GM18507 (cell line): ENCODE measurements at places on chromosomes 11 and 22.

- DNase-seq = no peak
Measured at GRCh38 chr11:130272336-130272735, 42.4 kb downstream of the ZBTB44 start.

DNA sequence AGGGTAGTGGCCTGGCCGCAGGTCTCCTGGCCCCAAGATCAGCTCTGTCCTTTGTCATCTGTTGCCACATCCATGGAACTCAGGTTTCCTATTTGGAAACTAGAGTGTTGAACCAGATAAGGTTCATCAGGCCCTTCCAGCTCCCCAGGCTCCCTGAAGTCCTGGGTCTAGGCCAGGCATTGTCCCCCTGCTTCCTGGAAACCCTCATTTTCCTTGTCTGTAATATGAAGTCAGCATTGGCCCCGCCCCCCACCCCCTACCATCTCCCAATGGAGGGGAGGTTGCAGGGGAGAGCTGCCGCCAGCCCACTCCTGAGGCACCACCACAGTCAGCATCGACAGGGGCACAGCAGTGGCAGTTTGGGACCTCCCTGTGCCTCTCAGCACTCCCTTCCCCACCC lies 9.0 kb upstream of the MS4A10 start:
- DNase-seq = no peak

DNA sequence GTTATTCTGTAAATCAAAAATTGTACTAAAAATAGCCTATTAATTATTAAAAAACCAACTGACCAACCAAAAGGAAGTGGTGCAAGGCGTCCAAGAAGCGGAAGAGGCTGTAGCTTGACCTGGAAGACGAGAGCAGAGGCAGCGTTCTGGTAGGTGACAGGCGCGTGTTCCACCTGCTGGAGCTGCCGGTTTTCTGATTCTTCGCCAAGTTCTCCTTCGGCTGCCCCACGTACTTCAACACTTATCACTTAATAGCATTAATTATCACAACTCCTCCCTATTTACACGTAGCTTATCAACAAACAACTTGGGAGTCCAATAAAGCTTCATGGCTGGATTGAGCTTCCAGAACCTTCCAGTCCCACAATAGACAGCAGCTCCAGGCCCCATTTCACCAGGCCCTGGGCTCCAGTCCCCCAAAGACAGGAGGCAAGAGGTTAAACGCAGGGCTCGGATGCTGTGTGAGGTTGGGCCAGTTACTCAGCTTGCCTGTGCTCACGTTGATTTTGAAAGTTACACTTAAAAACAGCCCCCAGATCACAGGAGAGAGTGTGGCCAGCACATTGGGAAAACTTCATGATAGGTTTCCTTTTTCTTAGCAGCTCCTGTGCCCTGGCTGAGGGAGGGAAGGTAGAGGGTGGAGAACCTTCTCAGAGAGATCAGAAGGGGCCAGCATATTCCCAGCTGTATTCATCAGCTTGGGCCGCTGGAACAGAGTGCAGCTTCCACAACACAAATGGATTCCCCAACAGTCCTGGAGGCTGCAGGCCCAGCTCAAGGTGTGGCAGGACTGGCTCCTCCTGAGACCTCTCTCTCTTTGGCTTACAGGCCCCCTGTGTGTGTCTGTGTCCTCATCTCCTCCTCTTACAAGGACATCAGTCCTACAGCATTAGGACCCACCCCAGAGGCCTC lies 54.2 kb upstream of the FGF3 start:
- no peak for DNase-seq

GRCh38 chr11:96314326-96315020 lies 28.5 kb downstream of the MAML2 start:
- no peak for DNase-seq

DNA sequence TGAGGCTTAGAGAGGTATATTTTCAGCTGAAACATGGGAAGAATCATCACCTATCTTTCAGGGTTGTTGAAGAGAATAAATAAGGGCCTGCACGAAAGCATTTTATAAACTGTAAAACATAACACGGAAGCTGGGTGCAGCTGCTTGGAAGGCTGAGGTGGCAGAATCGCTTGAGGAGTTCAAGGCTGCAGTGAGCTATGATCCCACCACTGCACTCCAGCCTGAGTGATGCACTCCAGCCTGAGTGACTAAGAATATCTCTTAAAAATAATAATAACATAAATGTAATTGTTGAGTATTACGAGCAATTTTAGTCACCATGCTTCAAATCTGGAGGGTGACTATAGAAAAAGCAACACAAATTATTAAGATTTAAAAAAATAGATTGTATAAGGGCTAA lies 16.3 kb downstream of the RBFOX2 start:
- DNase-seq = no peak

DNA sequence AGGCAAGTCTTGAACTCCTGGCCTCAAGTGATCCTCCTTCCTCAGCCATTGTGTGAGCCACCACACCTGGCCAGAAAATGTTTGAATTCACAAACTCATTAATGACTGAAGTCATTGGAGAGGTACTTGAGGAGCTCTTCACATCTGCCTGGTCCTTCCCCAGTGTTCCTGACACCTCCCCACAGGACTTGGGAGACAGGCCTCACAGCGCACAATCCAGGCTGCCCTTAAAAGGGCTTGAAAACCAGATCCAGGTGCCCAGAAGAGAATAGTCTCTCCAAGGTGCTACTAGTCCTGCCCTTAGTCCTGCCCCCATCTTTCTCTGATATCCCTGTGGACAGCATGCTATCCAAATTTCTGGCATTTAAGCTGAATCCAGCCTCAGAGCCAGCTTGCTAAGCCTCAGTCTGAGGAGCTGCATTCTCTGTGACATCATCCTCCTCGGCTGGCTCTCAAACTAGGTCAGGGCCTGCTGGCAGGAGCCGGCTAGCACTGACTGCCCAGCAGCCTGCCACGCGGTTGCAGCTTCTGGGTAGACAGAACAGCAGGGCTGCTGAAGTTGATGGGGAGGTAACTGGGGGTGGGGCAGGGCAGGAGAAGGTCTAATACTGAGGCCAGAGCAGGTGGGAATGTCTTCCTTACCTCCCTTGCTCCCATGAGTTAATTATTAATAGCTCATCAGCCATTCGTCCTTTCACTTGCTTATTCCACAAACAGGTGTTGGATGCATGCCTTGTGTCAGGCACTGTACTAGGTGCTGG lies 35.3 kb upstream of the NECTIN1 start:
- no peak for DNase-seq

GRCh38 chr11:76670485-76671236 lies at the start of gene LRRC32:
LRRC32 (minus strand) TSS chr11:76670747; CDS start chr11:76665954, 4,793 bp downstream.
- DNase-seq = no peak
